ENCODE measurements at places on chromosomes 13 and 19. TPM values are rescaled to one million over a fixed set of nuclear protein-coding genes. Genes with fewer than 3 reads are reported as not detected.
A peak's percentile ranks its signal among the peaks of the same experiment; 100 is the strongest.

GIPR gene
- 1.7 TPM for polyA plus RNA-seq

DNA sequence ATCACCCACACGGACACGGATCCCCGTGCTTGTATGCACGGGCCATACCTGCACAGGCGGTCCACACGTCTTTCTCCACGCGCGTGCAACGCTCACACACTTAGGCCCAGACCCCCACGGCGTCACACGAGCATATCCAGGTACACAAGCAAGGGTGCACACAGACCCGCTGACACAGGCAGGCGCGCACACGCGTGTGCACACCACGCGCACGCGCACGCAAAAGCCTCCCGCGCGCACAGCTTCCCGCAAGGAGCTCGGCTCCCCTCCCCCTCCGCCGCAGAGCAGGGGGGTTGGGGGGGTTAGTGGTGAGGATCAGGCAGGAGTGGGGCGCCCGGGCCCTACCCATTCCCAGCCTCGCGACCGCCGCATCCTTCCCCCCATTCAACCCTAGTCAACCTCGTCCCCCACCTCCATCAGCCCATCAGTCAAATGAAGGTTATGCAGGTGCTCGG, 407 bp downstream of the RAB3A start:
- DNase-seq = peak; percentile 48

- DNase-seq = no peak
Observed at GRCh38 chr13:44755872-44756271, 179.7 kb upstream of the TSC22D1 start.

DNA sequence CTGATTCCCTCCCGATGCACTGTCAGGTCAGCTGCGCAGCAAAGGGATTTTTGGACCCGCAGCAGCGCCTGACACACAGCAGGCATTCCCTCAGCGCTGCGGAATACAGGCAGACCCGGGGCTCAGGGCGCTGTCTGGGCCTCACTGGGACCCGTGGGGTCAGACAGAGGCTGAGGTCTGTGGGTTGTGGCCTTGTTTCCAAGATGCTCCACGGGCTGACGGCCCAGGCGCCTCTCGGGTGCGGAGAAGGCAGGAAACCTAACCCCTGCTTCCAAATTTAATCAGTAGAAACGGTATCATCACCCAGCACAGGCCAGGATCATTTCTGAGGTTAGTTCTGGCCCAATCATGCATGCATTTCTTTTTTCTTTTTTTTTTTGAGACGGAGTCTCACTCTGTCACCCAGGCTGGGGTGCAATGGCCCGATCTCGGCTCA, 686 bp upstream of the RNF126 start:
- DNase-seq = no peak

- no peak for DNase-seq
Observed at GRCh38 chr13:105291987-105292386, 1243.5 kb downstream of the EFNB2 start.

- DNase-seq = no peak
Observed at GRCh38 chr13:81874681-81875661, 1534.0 kb upstream of the SPRY2 start.

DNA sequence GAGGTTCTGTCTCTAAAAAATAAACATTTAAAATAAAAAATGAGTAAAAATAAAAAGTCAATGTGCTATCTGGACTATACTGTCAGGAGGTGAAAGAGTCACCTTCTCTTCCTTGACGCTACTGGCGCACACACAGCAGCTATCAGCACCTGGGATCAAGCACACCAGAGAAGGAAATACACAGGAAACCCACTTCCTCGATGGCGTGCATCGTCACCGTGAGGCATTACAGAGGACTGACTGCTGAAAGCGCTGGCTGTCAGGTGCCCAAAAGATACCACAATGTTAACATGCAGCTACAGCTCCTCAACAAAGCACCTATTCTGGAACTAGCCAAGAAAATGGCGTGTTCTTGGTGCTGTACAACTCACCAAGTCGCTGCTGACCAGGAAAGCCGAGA, 6.1 kb downstream of the SLC35E1 start:
- DNase-seq = no peak

DNA sequence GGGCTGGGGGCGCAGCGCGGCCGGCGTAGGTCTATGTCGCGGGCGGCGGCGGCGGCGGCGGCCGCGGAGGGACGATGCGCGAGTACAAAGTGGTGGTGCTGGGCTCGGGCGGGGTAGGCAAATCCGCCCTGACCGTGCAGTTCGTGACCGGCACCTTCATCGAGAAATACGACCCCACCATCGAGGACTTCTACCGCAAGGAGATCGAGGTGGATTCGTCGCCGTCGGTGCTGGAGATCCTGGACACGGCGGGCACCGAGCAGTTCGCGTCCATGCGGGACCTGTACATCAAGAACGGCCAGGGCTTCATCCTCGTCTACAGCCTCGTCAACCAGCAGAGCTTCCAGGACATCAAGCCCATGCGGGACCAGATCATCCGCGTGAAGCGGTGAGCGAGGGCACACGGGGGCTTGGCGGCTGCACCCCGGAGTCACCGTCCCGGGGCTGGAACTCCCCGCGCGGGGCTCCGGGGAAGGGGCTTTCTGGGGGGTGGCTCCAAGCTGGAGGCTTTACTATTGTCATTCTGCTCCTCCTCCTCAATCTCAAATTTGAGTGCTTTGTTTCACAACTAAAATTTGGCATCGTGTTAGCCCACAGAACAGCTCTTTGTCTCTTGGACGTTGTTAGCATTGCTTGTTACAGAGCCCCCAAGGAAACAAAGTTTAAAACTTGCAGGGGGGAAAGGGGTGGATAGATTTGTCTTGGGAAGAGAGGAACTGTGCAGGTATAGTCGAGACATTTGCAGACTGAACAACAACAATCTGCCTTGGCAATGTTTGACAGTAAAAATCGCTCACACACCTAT, 630 bp downstream of the RAP2A start:
- peak; percentile 60 for DNase-seq

All from hindlimb muscle (tissue), 1 donor.